ENCODE measurements at places on chromosomes 7 and 10. TPM values are rescaled to one million over a fixed set of nuclear protein-coding genes. Genes with fewer than 3 reads are reported as not detected.

Gene COX19
- 8.9 TPM for total RNA-seq

GRCh38 chr10:4685904-4686643 lies 139.9 kb upstream of the AKR1E2 start:
- no peak for DNase-seq

DNA sequence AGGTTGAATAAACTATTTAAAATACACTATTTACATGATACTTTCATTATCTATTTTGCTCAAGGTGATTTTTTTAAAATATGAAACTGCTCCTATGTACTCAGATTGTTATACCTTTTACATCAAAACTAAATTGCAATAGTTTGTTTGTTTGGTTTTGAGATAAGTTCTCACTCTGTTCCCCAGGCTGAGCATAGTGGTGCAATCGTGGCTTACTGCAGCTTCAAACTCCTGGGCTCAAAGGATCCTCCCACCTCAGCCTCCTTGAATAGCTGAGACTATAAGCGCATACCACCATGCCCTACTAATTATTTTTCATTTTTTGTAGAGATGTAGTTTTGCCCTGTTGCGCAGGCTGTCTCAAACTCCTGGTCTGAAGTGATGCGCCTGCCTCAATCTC lies 12.7 kb downstream of the TAS2R60 start:
- DNase-seq, result no peak

DNA sequence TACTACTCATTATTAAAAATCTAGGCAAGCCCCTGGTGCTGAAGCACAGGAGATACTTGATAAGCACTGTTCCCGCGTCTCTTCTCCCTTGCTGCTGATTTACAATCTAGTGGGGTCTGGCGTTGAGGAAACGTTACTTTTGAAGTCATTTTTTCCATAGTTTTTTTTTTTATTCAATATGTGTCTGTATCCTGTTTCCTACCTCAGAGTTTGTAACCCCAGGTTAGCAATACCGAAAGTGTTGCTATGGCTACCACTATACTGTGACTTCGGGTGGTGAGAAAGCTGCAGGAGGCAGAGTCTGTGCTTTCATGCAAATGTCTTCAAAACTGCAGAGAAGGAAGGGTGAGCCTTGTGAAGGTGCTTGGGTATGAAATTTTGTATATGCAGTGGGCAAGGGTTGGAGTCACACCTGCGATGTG lies 458.8 kb upstream of the GHITM start:
- DNase-seq, result no peak

DNA sequence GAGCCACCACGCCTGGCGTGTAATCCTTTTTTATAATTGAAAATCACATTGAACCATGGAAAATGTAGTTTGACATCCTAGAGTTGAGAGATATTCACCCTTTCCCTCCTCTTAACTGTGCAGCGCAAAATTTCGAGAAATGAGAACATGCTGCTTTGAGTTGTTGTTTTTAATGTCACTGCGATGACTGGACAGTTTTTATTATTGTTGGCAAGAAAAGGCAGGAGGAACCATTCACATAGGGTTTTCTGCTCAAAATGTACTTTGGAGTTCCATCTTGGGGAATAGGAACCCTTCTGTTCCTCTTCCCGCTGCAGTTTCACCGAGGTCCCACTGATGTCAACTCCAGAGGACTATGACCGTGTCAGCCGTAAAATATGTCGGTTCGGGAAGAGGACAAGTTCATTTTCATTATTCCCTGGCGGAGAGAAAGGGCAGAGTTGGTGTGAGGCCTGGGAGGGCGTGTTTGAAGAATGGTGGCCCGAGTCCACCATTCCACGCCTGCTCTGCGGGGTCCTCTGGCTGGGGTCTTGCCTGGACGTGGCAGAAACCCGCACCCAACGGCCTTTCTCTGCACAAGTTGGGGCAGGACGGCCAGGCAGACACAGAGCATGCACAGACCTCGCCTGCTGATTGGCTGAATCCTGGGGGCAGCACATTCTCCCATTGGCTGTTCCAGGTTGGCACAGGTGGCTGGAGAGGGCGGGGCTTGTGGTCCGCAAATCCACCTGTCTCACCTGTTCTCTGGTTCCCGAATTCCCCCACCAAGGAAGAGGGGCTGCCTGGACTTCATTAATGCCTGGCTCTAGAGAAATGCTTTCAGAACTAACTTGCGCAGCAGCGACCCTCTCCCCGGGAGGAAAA lies 105.1 kb upstream of the TCF7L2 start:
- DNase-seq, result no peak

DNA sequence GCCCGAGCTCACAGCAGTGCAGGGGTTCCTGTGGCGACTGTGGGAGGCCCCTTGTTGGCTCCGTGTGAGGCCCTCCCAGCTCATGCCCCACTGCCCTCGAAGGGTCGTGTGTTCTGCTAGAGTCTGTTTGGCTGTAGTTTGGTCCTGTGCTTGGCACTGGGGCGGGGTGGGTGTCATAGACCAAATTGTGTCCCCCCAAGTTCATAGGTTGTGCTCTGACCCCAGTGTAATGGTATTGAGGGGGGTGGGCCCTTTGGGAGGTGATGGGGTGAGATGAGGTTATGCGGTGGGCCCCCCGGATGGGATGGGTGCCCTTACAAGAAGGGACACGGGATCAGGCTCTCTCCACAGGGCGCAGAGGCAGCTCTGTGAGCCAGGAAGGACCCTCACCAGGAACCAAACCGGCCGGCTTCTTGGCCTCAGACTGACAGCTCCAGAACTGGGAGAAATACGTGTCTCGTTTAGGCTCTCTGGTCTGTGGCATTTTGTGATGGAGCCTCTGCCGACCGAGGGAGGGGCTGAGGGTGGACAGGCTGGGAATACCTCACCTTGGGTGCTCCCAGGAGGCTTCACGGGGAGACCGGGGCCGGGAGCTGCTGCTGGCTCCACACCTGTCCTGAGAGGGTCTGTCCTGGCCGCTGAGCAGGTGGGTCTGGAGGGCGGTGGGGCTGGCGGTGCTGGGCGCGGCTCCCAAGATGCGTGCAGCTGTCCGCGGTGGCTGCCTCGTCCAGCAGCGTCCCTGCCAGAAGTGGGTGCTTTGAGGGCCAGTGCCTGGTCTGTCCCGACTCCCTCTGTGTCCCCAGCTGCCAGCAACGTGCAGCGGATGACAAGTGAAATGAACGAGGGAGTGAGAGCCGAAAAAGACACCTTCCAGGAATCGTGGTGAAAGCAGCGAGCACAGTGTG lies 89.4 kb downstream of the INPP5A start:
- peak; percentile 76 for DNase-seq

GRCh38 chr10:132366499-132366898 lies 30.5 kb upstream of the PWWP2B start:
- DNase-seq, result peak; percentile 49

- peak; percentile 93 for DNase-seq
Observed at GRCh38 chr7:100604028-100604975, 2.1 kb downstream of the PCOLCE start.

DNA sequence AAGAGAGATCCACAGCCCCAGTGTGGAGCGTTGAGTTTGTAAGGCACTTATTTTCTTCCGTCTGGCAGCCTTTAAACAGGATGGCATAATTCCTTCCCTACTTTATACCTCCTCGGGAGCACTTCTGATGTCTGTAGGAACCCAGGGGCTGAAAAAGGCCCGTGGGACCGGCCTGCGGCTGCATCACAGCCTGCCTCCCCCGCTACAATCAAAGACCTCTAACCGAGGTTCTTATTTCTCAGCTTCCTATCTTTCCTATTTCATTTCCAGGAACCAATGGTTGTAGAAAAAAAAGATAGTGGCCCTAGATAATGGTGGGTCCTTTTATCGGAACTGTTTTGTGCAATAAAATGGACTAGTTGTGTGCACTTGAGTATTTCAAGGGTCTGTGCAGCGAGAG lies 4.1 kb upstream of the CTBP2 start:
- peak; percentile 30 for DNase-seq

DNA sequence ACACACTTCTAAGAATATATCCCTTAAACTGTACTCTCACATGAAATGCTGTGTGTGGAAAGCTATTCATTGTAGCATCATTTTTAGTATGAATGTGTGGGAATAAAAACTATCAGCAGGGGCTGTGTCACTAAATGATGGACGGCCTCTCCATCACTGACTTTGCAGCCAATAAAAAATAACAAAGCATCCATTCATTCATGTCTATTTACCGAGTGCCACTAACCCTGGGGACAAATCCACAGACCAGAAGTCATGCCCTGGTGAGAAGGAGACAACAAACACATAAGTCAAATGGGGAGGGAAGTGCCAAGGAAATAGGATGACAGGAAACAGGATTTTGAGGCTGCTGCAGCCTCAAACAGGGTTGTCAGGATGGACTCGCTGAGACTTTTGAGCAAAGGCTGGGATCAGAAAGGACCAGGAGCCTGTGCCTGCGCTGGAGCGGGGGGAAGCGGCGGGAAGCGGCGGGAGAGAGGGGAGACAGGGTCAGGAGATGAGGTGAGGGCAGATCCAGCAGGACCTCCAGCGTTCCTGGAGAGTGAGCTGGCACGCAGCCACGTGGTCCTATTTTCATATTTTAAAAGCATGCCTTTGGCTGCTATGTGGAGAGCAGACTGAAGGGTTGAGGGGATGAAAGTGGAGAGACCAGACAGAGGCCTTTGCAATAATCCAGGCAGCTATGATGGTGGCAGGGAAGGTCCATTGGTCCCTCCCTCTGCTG lies 2.2 kb upstream of the NOM1 start:
- DNase-seq, result no peak

- no peak for DNase-seq
Observed at GRCh38 chr10:23344241-23344841, at the start of gene C10orf67. TSS of gene C10orf67 (minus strand) at chr10:23344797. CDS start at chr10:23344774, 23 bp downstream.

GRCh38 chr10:117543225-117544003 lies 868 bp downstream of the EMX2 start:
- no peak for DNase-seq

- DNase-seq, result no peak
Observed at GRCh38 chr7:135389971-135390370, 119.9 kb downstream of the CNOT4 start.

GRCh38 chr10:77032188-77032570 lies 605.4 kb downstream of the KCNMA1 start:
- DNase-seq, result no peak

DNA sequence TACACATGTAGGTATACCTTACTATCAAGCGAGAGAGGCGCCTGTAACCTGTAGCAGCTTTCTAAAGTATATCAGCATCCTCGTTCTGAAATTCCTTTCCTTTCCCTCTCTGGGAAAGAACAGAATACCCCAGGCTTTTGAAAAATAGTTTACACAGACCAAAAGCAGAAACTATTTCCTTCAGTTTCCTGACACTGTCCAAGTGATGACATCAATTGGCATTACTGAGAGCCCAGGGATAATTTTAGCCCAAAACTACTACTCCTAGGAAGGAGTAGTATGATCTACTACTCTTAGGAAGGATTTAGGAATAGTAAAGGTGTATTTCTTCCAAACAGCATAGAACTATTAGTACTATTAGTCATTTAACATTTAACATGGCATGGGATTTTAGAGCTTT lies 6.0 kb downstream of the GNG11 start:
- no peak for DNase-seq

Gene BICC1
- total RNA-seq, result 12.1 TPM

DNA sequence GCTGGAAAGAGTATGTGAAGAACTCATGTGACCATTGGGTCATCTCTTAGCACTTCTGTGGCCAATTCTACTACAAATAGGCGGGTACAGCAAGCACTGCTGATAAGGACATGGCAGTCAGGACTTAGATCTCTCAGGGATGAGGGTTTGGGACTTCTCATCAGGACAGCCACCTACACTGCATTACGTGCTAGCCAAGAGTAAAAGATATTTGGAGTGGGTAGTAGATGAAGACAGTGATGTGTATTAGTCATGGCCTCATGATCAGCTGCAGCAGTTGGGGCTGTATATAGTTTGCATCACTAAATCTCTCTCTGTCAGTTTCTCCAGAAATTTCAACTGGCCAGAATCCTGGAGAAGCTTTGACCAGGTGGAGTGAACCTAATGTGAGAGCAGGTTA lies 9.2 kb downstream of the TAS2R60 start:
- DNase-seq, result no peak

Gene CPXM2
- total RNA-seq, result 94.5 TPM

Gene TMEM196
- 0.16 TPM for total RNA-seq

Measured in sigmoid colon (tissue), 7 donors.